ENCODE measurements at places on chromosomes 5 and 9.

DNA sequence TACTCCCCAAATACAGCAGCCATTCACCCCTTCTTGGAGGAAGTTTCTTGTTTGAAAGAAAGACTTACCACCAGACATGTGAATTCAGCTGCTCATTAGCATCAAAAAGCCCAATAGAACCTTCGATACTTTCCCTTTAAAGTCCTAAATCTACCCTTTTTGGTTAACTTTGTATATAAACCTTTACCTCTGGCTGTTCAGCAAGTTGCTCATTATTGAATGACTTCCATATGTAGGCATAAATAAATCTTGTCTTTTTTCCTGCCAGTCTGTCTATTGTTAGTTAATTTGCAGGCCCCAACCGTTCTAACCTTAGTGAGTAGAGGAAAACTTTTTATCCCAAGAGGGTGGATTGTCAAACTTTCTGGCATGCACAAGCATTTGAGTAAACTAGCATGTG is 27.9 kb upstream of the FBXL17 start:
- DNase-seq, result no peak

DNA sequence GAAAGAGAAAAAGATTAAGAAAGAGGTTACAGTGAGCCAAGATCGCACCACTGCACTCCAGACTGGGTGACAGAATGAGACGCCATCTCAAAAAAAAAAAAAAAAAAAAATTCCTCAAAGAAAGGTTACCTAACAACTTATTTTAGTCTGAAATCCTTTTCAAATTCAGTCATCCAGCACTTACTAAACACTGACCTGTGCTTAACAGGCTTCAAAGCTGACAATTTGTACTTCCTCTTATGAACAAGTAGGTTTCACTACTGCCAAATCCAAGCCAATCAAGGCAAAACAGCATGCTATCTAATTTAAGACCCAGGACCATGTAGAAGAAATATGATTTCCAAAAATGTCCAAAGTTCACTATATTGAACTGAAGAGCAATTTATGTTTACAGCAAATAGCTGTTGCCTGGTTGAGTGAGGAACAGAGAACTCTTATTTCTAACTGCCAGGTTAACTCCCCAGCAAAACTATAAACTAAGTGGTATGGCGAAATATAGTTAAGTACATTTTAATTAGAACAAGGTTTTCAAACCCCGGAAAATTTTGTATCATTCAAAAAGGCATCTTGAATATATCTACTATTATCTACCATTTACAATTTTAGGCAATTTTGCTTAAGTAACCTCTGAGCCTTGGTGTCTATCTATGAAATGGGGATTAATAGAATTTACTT is 13.4 kb downstream of the PWWP2A start:
- no peak for DNase-seq

DNA sequence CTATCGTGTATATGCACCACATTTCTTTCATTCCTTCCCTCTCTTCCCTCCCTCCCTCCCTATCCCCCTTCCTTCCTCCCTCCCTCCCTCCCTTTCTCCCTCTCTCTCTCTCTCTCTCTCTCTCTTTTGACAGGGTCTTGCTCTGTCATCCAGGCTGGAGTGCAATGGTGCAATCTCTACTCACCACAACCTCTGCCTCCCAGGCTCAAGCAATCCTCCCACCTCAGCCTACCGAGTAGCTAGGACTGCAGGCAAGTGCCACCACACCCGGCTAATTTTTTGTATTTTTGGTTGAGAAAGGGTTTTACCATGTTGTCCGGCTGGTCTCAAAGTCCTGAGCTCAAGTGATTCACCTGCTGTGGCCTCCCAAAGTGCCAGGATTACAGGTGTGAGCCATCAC is 1.1 kb upstream of the ANKS6 start:
- no peak for DNase-seq

GRCh38 chr9:22078081-22078480 is 69.0 kb upstream of the CDKN2B start:
- DNase-seq, result no peak

All from stimulated activated CD4-positive, alpha-beta T cell treated with anti-CD3 and anti-CD28 coated beads, Interleukin-1b, Interleukin-23, amount 100 ng/mL, for 48 hours (primary cell).